ENCODE measurements at places on chromosomes 3 and 15.

- DNase-seq: no peak
These were observed 64.8 kb downstream of the BOC start for GRCh38 chr3:113275929-113276750.

GRCh38 chr3:43581343-43581742 lies 40.5 kb downstream of the ANO10 start:
- DNase-seq: no peak

DNA sequence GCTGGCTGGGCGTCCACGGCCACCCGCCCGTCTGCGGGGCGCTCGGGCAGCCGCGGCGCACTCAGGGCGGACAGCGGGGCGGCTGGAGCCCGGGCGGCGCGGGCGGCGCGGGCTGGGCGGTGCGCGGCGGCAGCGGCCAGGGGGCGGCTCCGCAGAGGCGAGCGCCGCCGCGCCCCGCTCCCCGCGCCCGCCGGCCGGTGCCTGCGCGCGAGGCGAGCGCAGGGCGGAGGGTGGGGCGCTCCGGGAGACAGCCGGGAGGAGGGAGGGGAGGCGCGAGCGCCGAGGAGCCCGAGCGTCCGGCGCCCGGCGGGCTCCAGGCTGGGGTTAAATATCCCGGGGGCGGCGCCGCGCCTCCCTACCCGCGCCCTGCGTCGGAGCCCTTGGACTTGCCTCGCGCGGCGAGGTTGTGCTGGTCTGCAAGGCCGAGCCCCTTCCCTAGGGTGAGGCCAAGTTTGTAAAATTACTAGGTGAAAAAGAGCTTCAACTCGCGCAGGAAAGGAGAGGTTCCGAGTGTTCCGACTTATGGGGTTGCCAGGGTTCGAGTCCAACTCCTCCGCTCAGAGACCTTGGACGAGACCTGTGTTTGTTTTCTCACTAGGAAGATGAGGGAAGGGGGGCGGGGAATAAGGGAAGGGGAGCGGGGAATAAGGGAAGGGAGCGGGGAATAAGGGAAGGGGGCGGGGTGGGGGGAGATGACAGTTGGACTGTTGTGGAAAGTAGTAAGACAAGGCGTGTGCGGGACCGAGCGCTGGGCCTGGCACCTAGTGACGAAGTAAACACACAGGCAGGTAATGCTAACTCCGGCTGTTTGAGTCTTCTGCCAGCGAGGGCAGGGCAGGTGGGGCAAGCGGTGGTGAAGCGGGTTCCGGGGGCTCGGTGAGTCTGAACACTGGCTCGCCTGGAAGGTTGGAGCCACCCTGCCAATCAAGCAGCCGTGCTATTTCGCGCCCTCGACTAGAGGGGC lies at the start of gene TNFAIP8L3:
Gene TNFAIP8L3 (minus strand): TSS at position 301 of the 964 bp plus-strand sequence. CDS start 311 bp downstream, outside the sequence.
- no peak for DNase-seq

GRCh38 chr3:184766555-184767261 lies 45.3 kb upstream of the VPS8 start:
- no peak for DNase-seq

DNA sequence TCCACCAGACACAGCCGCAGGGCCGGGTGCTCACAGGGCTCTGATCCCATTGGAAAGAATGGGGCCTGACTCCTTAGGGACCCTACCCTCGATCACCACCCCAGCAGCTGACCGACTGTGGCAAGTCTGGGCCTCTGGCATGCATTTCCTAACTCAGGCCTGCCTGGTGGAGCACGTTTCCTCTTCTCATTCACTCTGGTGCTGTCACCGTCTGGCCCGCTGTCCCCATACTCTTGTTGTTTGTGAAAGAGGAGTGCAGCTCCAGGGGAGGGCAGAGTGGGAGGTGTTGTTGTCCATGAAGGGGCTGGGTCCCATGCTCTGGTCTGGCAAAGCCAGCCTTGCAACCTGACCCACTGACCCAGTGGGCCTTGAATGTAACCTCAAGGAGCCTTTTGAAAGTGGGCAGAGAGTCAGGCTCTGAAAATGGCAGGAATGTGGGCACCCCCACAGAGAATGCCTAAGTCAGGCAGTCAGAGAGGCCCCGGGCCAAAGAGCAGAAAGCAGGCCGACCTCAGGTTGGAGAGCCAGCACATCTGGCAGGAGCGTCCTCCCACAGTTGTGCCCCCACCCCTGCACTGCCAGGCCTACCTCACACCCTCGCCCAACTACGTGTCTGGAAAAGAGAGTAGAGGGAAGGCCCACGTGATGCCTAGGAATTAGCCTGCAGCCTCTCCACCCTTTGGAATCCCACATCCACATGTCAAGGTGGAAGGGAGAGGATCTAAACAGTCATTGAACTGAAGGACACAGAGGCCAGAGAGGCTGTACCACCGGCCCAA lies 10.9 kb downstream of the SEMA7A start:
- DNase-seq: no peak

DNA sequence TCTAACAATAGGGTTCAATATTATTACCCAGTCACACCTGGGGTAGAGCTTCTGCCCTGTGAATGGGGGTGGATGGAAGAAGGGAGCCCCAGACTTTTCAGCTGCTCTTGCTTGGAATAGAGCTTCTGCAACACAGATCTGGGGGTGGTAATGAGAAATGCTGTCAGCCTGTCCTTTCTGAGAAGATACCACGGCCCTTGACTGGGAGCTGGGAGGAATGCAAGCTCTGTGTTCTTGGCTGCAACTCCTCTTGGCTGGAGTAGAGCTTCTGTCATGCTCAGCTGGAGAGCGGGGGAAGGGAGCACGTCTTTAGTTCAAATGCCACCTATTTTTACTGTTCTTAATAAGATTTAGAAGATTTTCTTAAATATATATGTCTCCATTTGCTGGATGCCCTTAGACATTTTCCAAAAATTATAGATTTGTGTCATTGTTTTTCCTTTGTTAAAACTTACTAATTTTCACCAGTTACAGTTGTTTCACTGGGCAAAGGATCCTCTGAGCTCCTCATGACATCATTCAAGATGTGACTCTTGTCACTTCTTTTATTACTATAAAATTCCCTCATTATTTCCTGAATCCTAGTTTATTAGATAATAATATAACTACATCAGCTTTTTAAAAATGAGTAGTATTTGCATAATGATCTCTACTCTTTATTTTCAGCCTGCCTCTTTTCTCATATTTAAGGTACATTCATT lies 180.0 kb upstream of the TGFBR2 start:
- DNase-seq: no peak

GRCh38 chr3:183464480-183464879 lies 36.1 kb upstream of the MCF2L2 start:
- no peak for DNase-seq

GRCh38 chr3:188827576-188827975 lies 344.2 kb upstream of the TPRG1 start:
- DNase-seq: no peak

GRCh38 chr3:126672741-126673140 lies 17.8 kb upstream of the TXNRD3 start:
- no peak for DNase-seq

GRCh38 chr3:36025232-36025631 lies 355.1 kb upstream of the STAC start:
- DNase-seq: no peak

- no peak for DNase-seq
These were observed 166.2 kb upstream of the NDN start for GRCh38 chr15:23853286-23853685.

DNA sequence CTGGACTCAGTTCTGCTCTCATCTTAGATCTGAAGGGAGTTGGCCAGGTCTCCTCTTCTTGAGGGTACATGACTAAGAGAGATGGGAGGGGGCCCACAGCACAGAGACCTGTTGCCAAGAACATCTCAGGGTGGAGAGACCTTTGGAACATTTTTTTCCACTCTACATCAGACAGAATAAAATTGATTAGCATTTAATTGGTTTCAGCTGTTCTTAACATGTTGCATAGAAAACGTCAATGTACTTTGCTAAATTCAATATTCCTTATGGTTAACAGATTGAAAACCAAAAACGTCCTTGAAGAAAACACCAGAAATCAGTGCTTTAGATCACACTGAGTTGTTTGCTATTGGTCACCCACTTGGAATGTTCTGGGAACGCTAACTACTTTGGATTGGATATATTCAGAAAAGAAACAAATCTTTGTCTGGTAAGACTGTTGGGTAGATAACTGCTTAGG lies 36.4 kb upstream of the FSTL1 start:
- DNase-seq: no peak

- no peak for DNase-seq
These were observed 94.4 kb downstream of the DNAJB8 start for GRCh38 chr3:128372281-128372680.

- no peak for DNase-seq
These were observed 392.4 kb upstream of the PROK2 start for GRCh38 chr3:72177075-72178050.

GRCh38 chr3:145906755-145907154 lies 254.2 kb downstream of the PLOD2 start:
- no peak for DNase-seq

GRCh38 chr15:32700501-32701150 lies 17.2 kb upstream of the GREM1 start:
- no peak for DNase-seq

GRCh38 chr15:58420579-58421043 lies 11.2 kb upstream of the LIPC start:
- DNase-seq: no peak

GRCh38 chr3:43391621-43392020 lies 105.3 kb downstream of the SNRK start:
- no peak for DNase-seq

DNA sequence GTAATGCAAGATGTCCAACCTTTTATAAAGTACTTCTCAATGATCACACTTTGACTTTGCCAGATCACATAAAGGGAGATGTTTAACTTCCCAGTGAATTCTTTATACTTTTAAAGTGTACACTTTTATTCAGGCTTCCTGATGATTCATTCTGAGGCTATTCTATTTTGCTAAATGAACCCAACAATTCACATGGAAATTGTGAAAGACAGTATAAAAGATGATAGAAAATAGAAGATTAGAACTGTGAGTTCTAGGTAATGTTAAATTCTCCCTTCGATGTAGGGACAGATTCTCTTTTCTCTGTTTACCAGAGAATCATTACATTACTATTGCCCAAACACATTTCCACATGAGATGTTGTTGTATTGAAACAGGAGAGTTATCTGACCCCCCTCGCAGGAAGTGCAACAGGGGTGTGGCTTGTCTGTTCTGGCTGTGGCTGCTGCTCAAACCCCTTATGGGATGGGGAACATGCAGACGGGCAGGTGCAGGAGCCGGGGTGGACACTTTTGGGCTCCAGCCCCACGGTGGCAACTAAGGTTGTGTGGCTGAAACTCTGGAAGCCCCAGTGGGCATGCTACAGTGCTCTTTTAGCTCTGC lies 131.3 kb upstream of the LRTM1 start:
- no peak for DNase-seq

- DNase-seq: no peak
These were observed 131.4 kb downstream of the EPHA3 start for GRCh38 chr3:89238846-89239245.
